ENCODE measurements at places on chromosomes 16 and 17.

DNA sequence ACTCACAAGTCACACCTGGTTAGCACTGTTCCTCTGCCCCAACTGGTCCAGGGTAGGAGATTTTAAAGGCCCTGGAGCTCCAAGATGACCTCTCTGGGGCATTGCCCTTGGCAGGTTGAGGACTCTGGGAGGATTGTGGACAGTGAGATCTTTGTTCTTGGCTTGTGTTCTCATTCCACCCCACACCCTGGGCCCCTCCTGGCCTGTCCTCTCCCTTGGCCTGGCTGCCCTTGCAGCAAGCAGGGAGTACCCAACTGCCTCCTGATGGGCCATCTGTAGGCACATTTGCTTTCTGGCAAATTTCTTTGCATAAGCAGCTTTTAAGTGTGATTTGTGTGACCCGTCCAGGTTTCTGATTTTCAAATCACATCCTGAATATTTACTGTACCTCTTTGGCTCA, 239.6 kb downstream of the UTP18 start:
- DNase-seq, result no peak

- no peak for DNase-seq
Measured at GRCh38 chr17:3004925-3005324, 58.5 kb downstream of the OR1D5 start.

- no peak for DNase-seq
Measured at GRCh38 chr17:21475571-21475970, 99.4 kb downstream of the KCNJ12 start.

DNA sequence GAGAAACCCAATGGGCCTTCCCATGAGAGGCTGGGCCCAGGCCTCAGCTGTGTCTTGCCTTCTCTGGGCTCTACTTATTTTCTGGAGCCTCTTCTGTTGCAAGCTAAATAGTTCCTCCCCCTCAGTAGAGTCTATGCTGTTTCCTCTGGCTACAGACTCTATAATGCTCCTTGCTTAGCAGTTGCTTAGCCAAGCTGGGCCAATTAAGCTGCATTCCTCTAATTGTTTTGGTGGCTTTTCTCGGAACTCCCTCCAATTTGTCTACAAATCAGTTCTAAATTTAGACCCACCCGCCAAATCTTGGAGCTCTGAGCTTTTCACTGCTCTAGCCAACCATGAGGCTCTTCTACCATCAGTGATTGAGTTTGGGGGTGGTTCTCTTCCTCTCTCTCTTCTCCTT, 302.7 kb upstream of the ASIC2 start:
- DNase-seq, result no peak

DNA sequence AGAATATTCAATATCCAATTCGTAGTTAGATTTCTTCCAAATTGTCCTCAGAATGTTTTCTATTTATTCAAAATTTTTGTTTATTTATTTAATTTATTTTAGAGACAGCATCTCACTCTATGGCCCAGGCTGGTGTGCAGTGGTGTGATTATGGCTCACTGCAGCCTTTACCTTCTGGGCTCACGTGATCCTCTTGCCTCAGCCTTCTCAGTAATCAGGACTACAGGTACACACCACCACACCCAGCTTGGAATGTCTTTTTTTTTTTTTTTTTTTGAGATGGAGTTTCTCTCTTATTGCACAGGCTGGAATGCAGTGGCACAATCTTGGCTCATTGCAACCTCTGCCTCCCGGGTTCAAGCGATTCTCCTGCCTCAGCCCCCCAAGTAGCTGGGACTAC, 3.5 kb upstream of the DRG2 start:
- no peak for DNase-seq

GRCh38 chr17:21199311-21199710, 14.7 kb downstream of the TMEM11 start:
- DNase-seq, result no peak

DNA sequence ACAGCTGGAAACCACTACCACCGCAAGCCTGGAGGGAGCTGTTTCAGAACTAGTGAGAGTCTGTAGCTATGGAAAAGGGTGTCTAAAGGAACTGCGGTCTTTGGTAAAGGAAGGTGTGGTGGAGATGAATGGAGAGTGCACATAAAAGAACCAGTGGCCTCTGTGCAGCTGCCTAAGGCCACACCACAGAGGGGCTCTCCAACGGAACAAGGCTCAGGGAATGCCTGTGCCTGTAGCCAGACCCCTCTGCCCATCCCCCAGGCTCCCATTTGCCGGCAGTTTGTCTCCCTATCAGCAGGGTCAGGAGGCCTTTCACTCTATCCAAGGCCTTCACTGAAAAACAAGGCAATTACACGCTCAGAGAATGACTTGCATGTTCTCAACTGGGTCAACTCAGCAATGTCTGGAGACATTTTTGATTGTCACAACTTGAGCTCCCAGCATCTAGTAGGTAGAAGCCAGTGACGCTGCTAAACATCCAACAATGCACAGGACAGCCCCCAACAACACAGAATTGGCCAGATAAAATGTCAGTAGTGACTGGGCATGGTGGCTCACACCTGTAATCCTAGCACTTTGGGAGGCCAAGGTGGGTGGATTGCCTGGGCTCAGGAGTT, 3.3 kb upstream of the FDXR start:
- DNase-seq, result no peak

DNA sequence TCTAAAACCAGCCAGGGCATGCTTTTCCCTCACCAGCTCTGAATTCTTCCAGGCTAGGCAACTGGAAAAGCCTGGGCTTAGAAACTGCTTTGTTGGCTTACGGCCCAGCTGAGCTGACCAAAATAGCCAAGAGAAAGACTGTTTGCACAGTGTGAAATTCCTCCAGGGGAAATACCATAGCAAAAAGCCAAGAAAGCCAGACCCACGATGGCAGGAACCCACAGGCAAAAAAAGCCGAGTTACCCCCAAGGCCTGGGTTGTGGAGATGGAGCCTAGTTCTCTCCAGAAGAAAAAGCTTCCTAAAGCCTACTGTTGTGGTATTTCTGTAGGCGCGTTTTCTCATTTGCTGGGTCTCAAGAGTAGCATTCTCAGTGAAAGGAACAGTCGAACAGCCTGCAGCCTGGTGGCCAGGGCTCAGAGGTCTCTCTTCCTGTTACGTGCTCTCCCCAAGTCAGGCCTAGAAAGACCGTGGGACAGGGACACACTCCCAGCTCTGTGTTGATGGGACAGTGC, 9.2 kb downstream of the SP2 start:
- DNase-seq, result peak; percentile 83

DNA sequence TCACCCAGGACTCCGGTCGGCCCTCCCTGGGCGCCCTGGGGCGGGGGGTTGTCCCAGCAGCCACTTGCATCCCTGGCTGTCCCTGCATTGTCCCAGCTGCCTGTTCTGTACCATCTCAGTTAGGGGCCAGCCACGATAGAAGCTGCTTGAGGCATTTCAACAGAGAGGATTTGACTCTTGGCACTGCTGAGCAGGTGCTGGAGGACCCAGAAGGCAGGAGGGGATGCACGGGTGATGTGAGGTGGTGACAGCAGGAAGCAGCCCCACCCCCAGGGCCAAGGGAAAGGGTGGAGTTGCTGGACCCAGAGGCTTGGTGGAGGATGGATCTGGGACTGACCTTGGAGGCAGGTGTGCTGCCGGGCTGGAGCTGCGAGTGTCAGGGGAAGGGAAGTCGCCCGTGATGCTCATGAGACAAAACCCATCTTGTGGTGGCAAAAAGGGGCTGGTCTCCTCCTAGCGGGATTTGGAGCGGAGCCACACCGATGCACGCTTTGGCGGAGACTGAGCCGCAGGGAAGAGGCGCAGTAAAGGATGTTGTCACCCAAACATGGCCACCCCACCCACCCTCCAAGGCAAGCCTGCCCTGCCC, 188.0 kb upstream of the GSE1 start:
- no peak for DNase-seq

- DNase-seq, result no peak
Measured at GRCh38 chr16:30358577-30358936, 3.4 kb upstream of the CD2BP2 start.

DNA sequence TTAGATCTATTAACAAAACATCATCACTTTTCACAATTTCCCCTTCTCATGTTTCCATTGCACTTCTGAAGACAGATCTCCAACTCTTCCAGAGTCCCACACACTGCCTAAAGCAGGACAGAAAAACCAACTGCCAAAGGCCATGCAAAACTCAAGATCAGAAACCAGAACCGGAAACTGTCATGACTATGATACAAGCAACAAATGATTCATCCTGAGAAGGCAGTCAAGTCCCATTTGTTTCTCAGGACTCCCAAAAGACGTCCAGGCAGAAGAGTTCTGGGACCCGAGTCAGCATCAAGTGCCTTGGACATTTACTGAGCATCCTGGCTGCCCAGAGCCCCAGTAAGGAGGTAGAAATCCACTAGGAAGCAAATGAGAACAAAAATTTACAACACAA, 38.8 kb downstream of the ERN1 start:
- no peak for DNase-seq

DNA sequence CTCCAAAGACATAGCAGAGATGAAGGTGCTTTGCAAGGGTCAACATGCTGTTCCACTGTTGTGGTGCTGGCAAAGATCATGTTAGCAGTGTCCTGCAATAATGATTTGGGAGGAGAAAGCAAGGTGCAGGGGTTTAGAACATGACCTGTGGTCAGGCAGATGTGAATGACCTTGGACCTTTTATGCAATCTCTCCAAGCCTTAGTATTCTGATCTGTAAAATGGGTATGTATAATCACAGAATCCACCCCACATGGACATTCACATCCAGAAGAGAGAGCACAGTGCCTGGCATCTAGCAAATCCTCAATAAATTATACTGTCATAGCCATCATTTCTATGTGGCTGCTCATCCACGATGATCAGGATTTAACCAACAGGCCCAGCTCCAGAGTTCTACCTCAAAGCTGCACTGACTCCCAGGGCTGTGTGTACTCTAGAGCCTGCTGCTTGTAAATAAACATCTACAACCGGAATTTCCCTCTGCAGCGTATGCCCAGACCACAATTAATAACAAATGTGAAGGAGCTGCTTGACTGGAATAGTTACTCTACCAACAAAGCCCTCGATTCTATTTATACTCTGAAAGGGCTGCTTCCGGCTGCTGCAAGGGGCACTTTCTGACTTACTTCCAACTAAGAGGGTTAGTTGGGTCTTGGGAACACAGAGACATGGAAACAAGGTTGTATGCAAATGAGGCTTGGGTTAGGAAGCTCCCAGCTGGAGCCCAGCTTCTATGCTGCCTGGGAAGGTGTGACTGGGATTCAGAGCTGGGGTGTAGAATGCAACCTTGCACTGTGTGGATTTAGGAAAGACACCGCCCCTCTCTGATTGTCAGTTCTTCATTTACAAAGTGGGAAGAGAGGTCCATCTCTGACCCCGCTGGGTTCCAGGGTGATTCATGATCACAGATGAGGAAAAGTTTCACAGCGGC, 265.2 kb downstream of the XYLT1 start:
- DNase-seq, result no peak

- no peak for DNase-seq
Measured at GRCh38 chr17:62629556-62630364, 2.3 kb downstream of the MRC2 start.

- DNase-seq, result no peak
Measured at GRCh38 chr16:15415511-15415985, 18.8 kb upstream of the BMERB1 start.

DNA sequence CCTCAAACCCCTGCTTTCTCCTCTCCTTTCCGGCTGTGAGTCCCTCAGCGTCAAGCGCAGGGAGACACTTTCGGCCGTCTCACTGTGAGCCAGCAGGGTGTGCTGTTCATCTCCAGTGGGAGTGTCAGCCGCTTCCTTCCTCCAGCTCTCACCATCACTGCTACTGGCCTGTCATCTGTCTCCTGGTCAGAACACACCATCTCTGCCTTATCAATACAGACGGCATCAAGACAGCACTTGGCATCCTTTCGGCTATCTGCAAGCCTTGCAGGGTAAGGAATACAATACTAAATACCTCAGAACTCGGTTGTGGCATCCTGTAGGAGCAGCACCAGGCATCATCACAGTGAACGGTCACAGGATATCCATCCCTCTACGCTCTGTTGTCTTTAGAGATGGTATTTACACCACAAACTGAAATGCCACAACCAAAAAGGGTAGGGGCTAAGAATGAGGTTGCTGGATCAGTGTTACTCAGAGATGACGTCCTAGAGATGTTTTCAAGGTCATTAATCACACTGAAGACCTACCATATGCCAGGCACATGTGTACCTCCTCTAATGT, 20.7 kb upstream of the CMTM4 start:
- no peak for DNase-seq
